ENCODE measurements at places on chromosomes 6 and 20. TPM values are rescaled to one million over a fixed set of nuclear protein-coding genes. Genes with fewer than 3 reads are reported as not detected.

Gene C20orf144
- 0.41 TPM for total RNA-seq

Gene TNFRSF6B
- total RNA-seq, result not detected

DNA sequence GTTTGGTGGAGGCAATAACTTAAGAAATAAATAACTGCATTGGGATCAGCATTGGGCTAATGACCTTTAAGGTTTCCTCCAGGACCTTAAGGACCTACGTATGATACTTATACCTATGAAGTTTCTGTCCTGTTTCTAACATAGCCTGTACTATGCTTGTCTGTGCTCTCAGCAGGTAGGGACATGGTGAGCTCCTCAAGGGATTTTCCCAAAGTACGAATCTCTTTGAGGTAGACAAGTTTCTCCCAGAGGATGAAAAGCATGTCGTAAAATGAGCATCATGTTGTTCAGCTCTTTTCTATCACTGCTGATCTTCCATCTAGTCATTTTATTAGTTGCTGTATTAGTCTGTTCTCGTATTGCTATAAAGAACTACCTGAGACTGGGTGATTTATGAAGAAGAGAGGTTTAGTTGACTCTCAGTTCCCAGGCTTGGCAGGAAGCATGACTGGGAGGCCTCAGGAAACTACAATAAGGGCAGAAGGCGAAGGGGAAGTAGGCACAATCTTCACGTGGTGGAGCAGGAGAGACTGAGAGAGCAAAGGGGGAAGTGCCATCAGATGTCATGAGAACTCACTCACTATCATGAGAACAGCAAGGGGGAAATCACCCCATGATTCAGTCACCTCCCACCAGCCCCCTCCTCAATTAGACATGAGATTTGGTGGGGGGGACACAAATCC lies 77.8 kb upstream of the TGM3 start:
- H3K27me3 ChIP-seq, result peaks cover 3% of the 10 kb centered on the region
- H3K36me3 ChIP-seq, result no peaks in the 10 kb centered on the region
- peak overlapping the region; percentile 14 for H3K27ac ChIP-seq

DNA sequence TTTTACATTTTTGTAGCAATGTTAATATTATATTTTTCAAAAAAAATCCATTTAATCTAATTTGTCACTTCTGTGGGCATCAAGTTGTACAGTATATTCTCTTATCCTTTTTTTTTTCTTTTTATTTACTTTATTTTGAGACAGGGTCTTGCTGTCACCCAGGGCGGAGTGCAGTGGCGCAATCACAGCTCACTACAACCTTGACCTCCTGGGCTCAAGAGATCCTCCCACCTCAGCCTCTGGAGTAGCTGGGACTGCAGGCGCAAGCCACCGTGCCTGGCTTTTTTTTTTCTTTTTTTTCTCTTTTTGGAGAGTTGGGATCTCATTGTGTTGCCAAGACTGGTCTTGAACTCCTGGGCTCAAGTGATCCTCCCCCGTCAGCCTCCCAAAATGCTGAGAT lies 14.4 kb upstream of the BEND6 start:
- ATAC-seq, result no peak
- H3K4me3 ChIP-seq, result no peak overlapping the region
- H3K27me3 ChIP-seq, result peaks cover 15% of the 10 kb centered on the region
- no peaks in the 10 kb centered on the region for H3K36me3 ChIP-seq
- no peak overlapping the region for H3K27ac ChIP-seq
- no peaks in the 10 kb centered on the region for H3K4me1 ChIP-seq

All from activated T-helper 17 cell treated with anti-CD3 and anti-CD28 coated beads, Interleukin-2, amount 50 U/mL, for 72 hours (primary cell).